ENCODE measurements at places on chromosomes 11 and 22.
A peak's percentile ranks its signal among the peaks of the same experiment; 100 is the strongest.

DNA sequence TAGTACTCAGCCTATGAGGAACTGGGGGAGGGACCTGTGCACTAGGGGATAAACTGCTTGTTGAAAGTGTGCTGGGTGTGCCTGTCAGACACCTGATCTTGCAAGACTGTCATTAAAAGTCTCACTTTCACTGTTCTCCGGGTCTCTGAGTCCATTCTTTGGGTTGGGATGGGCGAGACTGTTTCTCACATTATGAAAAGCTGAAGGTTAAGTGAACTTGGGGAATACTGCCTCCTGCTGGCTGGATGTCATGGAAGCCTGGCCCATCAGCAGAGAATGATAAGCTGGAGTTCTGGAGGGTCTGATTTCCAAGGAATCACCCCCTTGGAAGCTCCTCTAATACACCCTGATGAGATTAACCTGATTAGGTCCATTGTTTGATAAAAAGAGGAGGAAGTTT is 9.0 kb upstream of the VPREB1 start:
- DNase-seq: no peak

- DNase-seq: no peak
These were observed 22.8 kb downstream of the FLRT1 start for GRCh38 chr11:64058494-64058893.

DNA sequence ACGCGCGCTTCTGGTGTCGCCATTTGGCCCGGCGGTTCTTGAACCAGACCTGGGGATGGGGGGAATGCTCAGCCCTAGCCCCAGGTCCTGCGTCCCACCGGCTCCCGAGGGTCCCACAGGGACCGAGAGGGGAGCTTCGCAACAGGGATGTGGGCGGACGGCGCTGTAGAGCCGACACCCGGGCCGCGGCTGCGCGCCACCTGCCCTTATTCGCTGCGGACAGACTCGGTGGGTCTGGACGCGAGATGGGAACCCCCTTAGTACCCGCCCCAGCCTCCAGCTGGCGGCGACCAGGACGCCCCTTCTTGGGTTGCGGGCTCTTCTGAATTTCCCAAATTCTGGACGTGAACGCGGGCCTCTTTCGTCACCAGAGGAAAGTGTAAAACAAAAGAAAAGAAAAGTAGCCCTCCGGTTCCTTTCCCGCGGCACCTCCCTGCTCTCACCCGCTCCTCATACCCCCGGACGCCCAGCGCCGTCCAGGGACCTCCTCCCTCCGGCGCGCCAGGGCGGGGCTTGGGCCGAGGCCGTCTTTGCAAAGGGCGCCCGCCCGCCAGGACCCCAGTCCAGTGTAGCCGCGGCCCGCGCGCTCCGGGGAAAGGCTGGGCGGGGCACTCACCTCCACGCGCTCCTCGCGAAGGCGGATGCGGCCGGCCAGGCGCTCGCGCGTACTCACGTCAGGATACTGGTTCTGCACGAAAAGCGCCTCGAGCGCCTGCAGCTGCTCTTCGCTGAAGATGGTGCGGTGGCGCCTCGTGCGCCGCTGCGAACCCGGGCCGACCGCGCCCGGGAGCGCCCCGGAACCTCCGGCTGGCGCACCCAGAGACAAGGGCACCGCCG is 827 bp downstream of the GSC2 start:
- no peak for DNase-seq

DNA sequence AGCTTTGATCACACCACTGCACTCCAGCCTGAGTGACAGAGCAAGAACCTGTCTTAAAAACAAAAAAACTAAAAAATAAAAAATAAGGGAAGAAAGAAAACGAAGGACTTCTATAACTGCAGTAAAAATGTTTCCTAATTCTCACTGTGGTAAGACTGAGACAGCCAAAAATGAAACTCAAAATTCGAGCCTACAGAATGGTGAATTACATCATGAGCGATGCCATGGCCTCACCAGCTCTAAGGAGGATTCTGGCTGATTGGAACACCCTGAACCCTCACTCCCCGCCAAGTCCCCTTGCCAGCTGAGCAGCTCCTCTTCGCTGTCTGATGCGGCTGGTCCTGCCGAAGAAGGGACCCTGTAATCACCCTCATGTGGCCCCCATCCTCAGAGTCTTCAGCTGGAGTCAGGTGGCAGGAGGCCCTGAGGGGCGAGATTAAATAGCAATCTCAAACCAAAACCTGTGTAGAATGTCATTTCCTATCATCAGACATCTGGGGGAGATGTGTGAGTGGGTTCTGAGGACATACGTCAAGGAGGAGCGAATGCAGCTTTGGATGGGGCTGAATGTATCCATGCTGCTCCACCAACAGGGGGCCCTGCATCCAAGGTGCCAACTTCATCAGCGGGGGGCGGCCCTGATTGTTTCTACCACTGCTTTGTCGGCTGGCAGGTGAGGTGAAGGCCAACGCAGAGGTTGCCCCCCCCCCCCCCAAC is 29.2 kb downstream of the PDGFB start:
- DNase-seq: peak; percentile 16

DNA sequence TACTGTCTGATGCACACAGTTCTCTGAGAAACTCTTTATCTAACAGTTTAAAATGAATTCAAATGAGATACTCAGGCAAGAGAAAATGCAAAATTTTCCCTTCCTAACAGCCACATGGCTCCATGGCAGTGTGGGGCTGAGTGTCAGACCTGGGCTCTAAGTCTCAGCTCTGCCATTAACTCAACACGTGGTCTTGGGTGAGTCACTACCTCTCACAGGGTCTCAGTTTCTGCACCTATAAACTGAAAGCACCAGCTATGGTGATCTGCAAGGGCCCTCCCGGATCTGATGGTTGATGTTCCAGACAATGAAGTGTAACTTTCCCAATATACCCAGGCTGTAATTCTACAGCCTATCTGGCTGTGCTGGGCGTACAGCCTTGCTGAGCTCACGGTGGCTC is 70.5 kb downstream of the KCNC1 start:
- no peak for DNase-seq

DNA sequence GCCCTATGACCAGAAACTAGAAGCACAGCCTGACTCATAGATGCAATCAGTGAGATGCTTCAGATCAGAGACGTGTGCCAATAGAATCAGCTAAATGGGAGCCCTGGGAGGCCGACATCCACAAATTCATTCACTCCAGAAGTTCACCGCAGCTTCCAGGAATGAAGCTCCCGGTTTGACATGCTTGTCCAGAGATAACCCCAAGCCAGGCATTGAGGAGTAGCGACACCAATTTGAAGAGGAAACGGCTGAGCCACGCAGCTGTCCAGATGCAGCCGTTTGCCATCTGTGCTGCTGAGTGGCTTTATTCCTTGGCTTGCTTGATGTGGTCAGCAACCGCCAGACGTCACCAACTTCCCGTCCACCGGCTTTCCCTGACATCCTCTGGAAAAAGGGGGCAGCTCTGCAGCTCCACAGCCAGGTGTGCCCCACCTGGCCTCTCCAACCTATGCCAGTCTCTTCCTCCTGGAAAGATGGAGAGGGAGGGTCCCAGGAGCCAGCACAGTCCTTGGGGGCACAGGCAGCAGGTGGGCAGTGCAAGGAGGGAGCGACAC is 123.9 kb upstream of the OPCML start:
- DNase-seq: no peak

GRCh38 chr22:50118557-50119168 is 28.9 kb downstream of the MOV10L1 start:
- peak; percentile 67 for DNase-seq

- DNase-seq: peak; percentile 93
These were observed 4.7 kb downstream of the KLHL35 start for GRCh38 chr11:75428281-75428724.

- DNase-seq: no peak
These were observed 78.9 kb downstream of the PDE2A start for GRCh38 chr11:72595292-72595684.

GRCh38 chr11:78032090-78032489 is 9.0 kb upstream of the KCTD14 start:
- DNase-seq: no peak

GRCh38 chr11:118212781-118213191 is 12.0 kb downstream of the JAML start:
- DNase-seq: no peak

- no peak for DNase-seq
These were observed at the start of gene CACNA1I for GRCh38 chr22:39570665-39571064. TSS of gene CACNA1I (plus strand) at chr22:39570753. CDS start at chr22:39570753, 0 bp downstream.

DNA sequence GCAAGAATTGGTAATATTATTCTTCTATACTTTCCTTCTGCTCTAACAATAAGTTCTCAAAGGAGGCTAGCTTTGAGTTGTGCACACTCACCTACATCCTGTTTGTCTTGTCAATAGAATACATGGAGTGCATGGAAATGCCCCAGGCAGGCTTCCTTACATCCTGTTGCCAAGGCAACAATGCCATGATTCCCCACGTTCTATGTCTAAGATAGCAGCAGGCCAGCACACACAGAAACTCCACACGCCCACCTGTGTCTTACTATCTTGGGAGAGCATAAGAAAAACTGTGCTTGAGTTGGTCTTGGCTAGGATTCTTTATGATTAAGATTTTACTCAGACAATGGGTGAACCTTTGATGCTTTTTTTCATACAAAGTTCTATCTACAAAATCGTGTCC is 379.2 kb downstream of the AASDHPPT start:
- no peak for DNase-seq

- no peak for DNase-seq
These were observed 33.3 kb downstream of the MICAL2 start for GRCh38 chr11:12143461-12144258.

DNA sequence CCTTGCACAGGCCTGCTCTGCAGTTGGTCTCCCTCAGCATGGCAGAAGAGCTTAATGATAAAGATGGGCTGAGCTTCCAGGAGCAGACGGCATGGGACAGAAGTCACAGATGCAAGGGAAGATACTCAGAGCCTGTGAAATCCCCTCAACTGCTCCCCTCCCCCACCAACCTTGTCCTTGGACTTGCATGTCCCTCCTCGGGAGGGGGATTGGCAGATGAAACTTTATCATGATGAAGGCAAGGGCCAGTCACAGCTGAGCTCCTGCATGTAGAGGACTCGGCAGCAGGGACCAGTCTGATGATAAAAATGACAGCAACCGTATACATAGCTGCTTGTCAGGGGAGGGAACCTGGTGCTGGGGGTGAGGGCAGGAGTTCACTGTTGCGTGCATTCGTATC is 6.8 kb upstream of the SLC22A8 start:
- DNase-seq: no peak

GRCh38 chr22:47017245-47017644 is 254.8 kb downstream of the TBC1D22A start:
- no peak for DNase-seq

DNA sequence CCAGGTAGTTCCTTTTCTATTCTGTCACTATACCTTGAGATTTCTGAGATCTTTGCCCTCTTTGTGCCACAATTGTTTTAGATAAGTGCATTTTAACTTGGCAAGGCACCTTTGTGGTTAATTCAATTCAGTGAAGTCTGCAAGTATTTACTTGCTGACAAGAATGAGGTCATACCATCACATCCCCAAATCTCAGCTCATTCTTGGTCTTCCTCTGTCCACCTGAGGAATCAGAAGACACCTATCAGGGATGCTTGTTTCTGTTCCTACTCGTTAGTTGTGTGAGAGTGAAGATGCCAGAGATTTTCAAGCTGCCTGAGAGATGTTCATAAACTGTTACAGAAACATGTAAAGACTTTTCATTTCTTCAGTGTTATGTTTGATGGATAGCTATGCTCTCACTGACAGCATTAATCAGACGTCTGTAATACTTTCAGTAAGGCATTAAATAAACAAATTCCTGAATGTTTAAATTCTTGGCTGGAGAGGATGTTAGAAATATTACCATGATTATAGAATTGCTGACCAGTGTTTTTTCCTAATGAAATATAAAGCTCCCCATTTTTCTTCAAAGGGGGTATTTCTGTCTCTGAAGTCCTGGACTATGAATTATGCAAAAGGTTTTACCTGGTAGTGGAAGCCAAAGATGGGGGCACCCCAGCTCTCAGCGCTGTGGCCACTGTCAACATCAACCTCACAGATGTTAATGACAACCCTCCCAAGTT is 135.0 kb upstream of the MTNR1B start:
- no peak for DNase-seq

DNA sequence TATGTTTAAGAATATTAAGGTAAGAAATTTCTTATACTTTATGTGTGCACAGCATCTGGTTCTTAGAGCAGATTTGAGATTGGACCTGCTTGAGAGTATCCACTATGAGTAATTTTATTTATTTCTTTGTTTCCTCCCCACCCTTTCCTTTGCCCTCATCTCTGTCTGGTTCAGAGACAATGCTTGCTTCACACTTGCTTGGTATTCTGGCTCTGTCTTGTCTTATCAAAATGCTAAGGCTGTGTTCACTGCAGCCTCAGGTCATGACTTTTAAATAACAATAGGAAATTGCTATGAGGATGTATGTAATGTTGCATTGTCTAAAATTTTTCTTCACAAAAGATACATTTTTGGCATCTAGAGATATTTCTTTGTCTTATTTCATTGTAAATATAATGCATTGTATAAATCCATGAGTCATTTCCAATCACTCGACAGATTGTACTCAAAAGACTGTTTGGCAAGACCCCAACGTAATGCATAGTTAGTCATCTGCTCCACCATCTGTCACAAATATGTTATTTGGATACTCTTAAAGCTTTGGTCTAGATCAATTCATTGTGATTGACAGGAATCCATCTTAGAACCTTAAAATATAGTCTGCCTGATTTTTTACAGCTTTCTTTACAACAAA is 395.7 kb downstream of the AASDHPPT start:
- DNase-seq: peak; percentile 14
